ENCODE measurements at places on chromosomes 13 and 19.

DNA sequence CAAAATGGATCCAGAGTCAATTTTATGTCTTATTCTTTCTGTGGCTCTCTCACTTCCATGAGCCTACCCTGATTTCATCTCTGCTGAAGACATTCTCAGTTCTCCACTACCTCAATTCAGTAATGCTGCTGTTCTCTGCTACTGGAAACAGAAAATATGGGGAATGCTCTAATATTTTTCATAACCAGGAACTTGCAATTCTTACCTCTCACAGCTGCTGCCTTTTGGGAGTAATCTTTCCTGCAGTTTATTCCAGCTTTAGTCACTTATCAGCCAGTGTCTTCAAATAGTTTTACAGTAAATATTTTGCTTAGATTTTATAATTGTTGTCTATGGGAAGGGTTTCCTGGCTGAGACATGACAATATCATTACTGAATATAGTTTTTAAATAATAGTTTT lies 145.1 kb upstream of the UFM1 start:
- DNase-seq = no peak

GRCh38 chr19:958967-959855 lies 24.9 kb upstream of the WDR18 start:
- DNase-seq = peak; percentile 33

GRCh38 chr19:56477429-56478338 lies 539 bp upstream of the ZNF667 start:
- DNase-seq = peak; percentile 56

- peak; percentile 56 for DNase-seq
Observed at GRCh38 chr19:47713046-47714021, at the start of gene EHD2. Gene EHD2 (plus strand): TSS chr19:47713422. CDS start chr19:47716613, 3,191 bp downstream.

GRCh38 chr13:47480951-47481350 lies 520.1 kb downstream of the SUCLA2 start:
- no peak for DNase-seq

- no peak for DNase-seq
Observed at GRCh38 chr19:52188822-52189734, 774 bp upstream of the PPP2R1A start.

DNA sequence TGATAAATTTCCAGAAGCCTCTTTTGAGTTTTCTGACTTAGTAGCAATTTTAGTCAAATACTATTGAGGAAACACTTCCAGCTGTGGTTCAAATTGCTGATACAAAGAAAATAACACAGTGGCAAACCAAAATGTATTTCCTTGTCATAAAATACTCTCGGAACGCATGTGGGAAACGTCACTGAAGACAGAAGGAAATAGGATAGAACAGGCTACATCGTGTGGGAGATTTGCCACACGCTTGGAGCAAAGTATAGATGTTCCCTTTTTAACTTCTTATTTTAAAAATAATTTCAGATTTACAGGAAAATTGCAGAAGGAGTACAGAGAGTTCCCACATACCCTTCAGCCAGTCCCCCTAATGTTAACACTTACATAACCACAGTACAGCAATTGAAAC lies 88.8 kb downstream of the ING1 start:
- no peak for DNase-seq

- DNase-seq = no peak
Observed at GRCh38 chr13:44744880-44745633, 168.9 kb upstream of the TSC22D1 start.

DNA sequence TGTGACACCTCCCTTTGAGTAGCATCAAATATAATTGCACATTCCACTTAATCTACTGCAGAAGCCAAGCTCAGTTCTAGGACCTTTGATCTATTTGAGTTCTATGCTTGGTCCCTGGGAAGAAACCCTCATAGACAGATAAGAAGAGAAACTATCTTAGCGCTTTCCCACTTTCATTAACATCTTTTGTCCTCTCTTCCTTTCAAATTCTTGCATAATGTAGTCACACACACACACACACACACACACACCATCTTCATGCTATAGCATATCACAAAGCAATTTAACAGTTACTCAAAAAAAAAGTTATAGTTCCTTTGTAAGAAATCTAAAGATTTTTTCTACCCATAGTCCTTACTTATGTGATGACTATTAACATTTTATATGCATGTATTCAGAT lies 735.9 kb upstream of the PCDH9 start:
- DNase-seq = no peak

- DNase-seq = no peak
Observed at GRCh38 chr13:24842549-24843274, 78.7 kb downstream of the RNF17 start.

DNA sequence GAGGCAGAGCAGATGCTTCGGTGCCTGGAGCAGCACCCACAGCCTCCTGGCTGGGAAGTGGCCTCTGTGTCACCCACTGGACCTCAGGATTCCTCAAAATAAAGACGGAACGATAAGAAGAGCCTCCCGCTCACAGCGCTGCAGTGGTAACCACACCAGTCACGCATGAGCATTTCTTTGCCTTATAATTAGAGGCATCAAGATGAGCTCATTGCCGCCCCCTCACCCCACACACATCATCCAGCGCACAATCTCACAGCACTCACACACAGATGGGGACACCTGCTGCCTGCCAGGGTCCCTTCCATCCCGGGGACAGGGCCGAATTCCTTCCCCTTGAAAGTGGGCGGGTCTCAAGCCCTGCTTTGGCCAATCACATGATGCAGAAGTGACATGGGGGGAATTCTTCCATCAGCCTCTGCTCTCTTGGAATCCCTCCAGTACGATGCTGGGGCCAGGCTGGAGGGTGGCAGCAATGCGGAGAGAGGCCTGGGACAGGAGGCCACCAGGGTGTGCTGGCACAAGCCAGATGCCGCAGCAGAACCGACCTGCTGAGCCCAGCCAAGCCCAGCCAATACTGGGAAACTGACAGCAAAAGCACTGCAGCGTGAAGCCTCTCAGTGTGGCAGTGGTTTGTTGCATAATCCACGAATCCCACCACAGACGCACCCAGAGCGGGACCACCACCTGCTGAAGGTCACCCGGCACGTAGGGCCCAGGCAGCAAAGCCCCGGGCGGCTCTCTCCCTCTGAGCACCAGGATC lies 16.0 kb downstream of the PIP5K1C start:
- DNase-seq = no peak

DNA sequence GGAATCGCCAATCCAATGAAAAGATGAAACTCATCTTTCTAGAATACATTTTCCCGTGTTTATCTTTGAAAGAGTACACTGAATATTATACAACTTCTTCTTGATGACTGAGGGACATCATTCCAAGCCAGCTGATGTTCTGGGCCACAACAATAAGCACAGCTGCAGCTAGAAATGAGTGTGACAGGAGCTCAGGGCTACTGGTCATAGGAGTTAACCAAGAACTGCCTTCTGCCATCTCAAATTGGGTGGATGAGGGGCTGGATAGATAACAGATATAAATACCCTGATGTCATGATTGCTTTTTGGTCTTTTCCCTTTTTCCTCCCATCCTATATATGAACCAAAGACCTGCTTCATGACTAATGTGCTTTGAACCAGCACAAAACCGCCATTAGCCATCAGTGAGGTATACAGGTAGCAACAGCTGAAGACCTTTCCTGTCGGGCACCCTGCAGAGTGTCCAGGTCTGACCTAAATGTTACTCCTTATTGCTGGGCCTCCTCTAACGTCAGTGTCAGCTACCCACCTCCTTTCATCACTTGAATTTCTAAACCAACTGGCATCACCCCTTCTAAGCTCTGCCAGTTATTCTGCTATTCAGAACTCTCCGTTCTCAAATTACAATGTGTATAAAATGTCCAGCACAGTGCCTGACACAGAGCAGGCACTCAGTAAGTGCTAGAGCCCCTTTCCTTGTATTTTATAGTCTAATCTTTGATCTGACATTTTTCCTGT lies 178.2 kb downstream of the ENOX1 start:
- no peak for DNase-seq

GRCh38 chr13:20713751-20714150 lies 10.3 kb downstream of the IL17D start:
- no peak for DNase-seq

- DNase-seq = peak; percentile 57
Observed at GRCh38 chr19:53158119-53158656, 665 bp downstream of the ZNF347 start.

- no peak for DNase-seq
Observed at GRCh38 chr19:9786342-9786741, 17.8 kb upstream of the ZNF846 start.

DNA sequence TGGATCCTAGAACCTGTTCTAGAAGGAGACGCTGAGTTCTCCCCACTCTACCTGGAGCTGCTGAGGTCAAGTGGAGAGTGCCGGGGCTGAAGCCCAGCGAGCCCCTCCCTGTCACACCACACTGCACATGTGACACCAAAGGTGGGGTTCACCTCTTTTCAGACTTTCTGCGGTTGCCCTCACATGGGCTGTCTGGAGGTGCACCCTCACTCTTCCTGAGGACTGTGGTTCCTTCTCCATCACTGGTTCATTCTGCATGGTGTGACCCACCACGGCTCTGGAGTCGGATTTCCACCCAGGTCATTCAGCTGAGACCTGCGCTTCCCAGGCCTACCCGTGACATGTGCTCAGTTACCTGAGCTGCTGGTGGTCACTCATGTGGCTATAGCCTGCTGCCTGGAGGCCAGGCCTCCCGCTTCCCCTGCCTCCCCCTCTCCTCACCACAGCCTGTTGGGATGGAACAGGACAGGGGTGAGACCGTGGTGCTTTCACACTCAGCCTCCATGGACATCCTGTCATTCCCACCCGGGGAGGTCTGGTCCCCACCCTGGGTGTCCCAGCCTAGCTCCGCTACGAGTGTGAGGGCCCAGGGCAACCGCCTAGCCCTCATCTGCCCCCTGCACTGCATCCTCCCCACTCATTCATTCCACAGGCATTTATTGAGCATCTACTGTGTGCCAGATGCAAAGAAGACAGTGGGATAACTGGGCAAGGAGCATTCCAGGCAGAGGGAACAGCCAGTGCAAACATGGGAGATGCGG lies 605 bp upstream of the A1BG start:
- no peak for DNase-seq

GRCh38 chr19:34976611-34977010 lies 12.6 kb upstream of the ZNF792 start:
- no peak for DNase-seq

DNA sequence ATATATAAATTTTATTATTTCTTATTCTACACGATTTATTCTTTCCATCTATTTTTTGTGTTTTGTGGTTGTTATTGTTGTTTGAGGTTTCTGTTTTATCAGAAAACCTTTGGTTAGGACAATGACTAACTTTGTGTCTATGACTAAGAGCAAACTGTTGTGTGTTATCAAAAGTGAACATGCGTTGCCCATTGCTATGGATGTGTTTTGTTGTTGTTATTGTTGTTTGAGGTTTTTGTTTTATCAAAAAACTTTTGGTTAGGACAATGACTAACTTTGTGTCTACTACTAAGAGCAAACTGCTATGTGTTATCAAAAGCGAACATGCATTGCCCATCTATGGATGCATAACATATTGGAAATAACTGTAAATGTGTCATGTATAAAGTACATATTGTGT lies 692.3 kb downstream of the SLITRK1 start:
- no peak for DNase-seq

DNA sequence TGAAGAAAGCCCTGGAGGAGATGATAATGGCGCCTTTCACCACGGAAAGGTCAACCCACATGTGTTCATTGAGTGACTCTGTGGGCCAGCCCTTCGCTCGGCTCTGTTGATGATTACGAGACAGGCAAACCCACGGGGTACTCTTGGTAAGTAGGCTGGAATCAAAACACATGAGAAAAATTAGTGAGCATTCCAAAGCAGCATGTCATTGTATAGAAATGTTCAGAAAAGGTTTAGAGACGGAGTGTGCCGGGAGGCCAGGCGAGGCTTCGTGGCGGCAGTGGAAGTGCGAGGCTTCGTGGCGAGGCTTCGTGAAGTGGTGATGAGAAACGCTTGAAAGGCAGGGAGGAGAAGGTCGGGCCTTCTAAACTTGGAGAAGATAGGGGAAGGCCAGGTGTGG lies 144.3 kb downstream of the ZNF536 start:
- no peak for DNase-seq

DNA sequence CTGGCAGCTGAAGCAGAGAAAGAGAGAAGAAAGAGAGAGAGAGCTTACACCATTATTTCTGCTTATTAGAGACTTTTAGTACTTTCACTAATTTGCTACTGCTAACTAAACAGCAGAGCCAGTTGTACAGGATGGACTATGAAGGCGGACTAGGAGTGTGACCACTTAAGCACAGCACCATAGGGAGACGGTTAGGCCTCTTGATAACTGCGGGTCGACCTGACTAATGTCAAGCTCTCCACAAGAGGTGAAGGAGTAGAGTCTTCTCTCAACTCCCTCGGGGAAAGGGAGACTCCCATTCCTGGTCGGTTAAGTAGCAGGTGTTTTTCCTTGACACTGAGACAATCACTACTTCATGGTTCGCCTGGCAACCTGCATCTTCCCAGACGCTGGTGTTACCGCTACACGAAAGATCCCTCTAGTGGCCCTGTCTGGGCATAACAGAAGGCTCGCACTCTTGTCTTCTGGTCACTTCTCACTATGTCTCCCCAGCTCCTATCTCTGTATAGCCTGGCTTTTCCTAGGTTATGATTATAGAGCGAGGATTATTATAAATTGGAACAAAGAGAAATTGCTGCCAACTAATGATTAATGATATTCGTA lies 5.3 kb upstream of the PSG7 start:
- DNase-seq = no peak

- no peak for DNase-seq
Observed at GRCh38 chr13:111043575-111043982, 71.5 kb upstream of the ARHGEF7 start.

DNA sequence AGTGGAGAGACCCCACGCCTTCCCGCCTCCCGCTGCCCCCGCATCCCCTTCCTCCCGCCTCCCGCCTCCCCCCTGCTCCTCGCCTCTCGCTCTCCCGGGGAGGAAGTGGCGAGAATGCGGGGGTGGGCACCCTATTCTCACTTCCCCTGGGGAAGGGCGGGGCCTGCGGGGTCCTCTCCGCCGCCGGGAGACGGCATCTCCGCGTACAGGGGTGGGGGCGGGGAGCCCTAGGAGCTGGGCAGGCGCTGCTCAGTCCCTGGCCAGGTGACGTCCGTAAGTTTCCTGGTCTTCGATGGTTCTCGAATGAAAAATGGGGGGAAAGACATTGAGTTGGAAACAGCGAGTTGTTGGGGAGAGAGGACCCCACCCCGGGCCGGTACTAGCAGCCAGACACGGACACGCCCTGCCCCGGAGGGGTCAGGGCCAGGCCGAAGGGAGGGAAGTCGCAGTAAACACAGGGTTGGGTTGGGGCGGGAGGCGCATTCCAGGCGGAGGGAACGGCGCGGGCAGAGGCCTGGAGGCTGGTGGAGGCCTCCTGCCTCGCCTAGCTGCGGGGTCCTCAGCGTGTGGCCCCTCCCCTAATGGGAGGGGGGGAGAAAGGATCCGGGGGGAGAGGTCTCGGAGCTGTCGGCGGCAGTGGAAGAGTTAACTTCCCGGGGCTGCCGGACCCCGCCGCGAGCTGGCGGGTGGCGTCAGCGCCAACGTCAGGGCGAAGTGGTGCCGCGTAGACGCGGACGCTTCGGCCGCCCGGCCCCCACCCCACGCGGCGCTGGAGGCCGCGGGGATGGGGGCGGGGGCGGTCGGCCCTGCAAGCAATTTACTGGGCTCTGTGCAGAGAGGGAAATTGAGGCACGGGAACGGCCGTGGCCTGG lies 10.4 kb upstream of the JUND start:
- DNase-seq = peak; percentile 91

All from activated naive CD4-positive, alpha-beta T cell treated with anti-CD3 and anti-CD28 coated beads, Interleukin-2, amount 10 ng/mL, durations not matched to agents 7 days and 5 days (primary cell).